ENCODE measurements at places on chromosomes 6 and 20. TPM values are rescaled to one million over a fixed set of nuclear protein-coding genes. Genes with fewer than 3 reads are reported as not detected.
A peak's percentile ranks its signal among the peaks of the same experiment; 100 is the strongest.

TPBG gene
- not detected for total RNA-seq

VWA7 gene
- total RNA-seq = 2.9 TPM

DNA sequence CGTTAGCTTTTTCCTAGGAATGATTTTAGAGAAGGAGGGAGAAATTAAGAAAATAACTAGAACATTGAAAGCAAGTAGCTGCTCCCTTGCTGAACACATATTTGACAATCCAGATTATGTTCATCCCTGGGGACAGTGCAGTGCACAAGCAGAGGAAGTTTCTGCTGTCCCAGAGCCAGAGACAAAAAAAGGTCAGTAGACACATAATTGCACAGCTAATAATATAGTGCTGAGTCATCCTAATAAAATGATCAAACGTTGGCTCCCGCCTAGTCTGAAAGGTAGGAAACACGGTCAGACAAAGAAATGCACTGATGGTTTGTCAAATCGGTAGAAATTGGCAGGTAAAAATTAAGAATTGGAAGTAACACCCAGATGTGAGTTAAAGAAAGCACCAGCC lies 21.7 kb upstream of the SSTR4 start:
- H3K4me3 ChIP-seq = no peak overlapping the region
- no peaks in the 10 kb centered on the region for H3K36me3 ChIP-seq
- H3K27ac ChIP-seq = no peak overlapping the region
- no peak for DNase-seq
- H3K27me3 ChIP-seq = no peaks in the 10 kb centered on the region

GRCh38 chr6:144712541-144712940 lies 427.4 kb downstream of the UTRN start:
- H3K36me3 ChIP-seq = peaks cover 26% of the 10 kb centered on the region
- no peak overlapping the region for H3K4me3 ChIP-seq
- no peak for DNase-seq
- no peak overlapping the region for H3K27ac ChIP-seq

DNA sequence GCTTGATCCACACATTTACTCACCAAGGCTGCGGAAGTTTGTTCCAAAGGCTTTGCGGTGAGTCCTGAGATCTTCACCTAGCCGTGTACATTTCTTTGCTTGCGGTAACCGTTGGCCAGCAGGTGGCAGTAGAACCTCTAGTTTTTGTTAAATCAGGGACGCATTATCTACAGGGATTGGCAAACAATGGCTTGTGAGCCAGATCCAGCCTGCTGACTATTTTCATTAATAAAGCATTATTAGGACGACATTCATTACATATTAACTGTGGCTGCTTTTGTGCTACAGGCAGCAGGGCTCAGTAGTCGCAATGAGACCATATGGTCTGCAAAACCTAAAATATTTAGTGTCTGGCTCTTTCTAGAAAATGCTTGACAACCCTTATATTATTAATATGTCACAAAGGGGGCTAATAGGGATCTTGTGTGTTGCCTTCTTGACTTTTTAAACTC lies 174.1 kb downstream of the DOK5 start:
- DNase-seq = peak; percentile 24
- no peak overlapping the region for H3K4me3 ChIP-seq
- peaks cover 7% of the 10 kb centered on the region for H3K27me3 ChIP-seq
- no peak overlapping the region for H3K27ac ChIP-seq
- no peaks in the 10 kb centered on the region for H3K4me1 ChIP-seq

All from activated B cell treated with CpG ODN at 0.5 μM for 24 hours (primary cell).